Brain microvascular endothelial cell (primary cell): ENCODE measurements at places on chromosomes 5 and 9.
A peak's percentile ranks its signal among the peaks of the same experiment; 100 is the strongest.

- DNase-seq, result no peak
These were observed 106.2 kb downstream of the MAST4 start for GRCh38 chr5:66702426-66702825.

- peak; percentile 27 for DNase-seq
These were observed 1.3 kb downstream of the ATP6V1G1 start for GRCh38 chr9:114588651-114589526.

- DNase-seq, result no peak
These were observed 6.5 kb upstream of the FAM163B start for GRCh38 chr9:133615606-133616188.

- no peak for DNase-seq
These were observed 532.8 kb upstream of the KLF4 start for GRCh38 chr9:108022246-108022935.

DNA sequence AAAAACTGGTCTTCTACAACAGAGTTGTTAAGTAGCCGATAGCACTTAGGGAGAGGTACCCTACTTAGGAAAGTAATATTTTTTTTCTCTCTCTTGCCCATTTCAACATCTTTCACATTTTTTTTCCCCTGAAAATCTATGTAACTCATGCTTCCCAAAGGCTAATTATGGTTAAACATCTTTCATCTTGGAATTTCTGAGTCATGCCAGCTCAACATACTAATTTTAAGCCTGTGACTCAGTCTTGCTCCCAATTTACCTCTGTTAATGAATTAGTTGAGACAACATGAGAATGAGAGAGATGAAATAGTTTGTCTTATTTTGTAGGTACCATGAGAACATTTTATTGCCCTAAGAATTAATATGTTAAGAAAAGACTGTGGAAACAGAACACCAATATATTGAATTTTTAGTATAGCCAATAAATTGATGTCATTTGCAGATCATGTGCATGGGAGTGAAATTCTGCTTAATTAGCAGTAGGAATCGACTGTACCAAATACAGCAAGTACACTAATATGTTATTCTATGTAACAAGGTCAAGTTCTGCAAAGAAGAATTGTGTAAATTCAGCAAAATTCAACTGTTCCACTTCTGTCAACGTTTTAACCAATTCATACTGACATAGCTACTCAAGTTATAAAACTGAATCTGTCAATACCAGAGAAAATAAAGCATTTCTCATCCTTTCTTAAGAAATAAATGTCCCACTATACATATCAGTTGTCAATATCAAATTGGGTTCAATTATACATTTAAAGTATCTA is 550.0 kb downstream of the PTPRD start:
- DNase-seq, result no peak

DNA sequence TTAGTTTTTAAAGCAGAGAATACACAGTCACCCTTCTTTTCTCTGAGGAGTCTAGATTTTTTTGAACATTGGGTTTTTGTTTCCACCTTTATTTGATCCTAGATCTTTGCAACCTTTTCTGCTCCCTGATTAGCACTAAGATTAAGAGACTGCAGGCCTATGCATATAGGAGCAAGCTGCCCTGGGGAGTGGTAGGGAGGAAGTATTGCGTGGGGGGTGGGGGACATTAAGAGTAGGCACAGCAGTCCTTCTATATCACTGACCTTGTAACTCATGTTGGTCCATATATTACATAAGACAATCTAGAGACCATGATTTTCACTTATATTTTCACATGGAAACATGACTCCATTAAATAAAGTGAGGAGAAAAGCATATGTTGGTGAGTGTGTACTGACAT is 149.1 kb downstream of the ADGRV1 start:
- no peak for DNase-seq

GRCh38 chr9:126015424-126015823 is 268.3 kb downstream of the PBX3 start:
- DNase-seq, result no peak

- no peak for DNase-seq
These were observed 20.2 kb downstream of the ARRDC3 start for GRCh38 chr5:91362935-91363334.

GRCh38 chr5:113230711-113231652 is 203.8 kb downstream of the TSSK1B start:
- peak; percentile 41 for DNase-seq

DNA sequence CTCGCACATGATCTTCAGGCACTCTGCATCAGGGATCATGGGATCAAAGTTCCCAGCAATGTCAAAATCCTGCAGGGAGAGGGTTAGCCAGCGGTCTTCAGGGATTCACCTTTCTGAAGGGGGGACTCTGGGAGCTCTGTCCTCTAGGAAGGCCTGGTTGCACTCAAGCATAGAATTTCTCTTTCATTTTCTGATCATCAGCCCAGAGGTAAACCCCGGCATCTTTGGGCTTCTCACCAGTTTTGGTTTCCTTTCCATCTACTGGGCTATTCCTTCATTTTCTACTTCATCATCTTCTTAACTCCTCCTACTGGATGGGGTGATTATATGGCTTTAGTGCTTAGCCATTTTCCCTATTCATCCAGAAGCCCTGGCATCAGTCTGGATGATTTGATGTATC is 4.6 kb upstream of the DND1 start:
- no peak for DNase-seq

DNA sequence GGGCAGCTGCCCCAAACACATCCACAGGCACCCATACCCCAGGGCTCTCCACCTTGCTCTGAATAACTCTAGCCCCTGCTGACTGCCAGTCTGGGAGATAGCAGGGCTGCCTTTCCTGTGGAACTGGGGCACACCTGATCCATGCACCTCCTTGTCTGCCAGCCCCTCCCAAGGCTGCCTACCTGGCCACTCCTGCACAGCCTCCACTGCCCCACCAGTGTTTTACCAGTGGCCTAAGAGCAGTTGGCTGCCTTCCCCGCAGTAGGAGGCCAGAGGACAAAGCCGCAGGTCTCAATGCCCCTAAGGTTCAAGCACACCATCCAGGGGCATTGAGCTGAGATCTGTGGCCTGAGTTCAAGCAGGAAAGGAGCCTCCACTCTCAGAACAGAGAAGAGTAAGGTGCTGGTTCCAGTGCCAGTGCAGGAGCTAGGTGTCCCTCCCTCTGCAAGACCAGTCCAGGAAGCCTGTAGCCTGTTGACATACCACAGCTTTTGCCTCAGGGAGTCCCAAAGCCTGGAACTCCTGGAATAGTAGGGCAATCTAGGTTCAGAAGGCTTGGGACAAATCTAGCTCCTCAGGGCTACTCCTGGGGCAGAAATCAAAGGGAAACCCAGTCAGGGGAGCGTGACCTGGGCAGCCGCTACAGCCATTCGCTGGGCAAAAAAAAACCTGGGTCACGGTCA is 514.5 kb upstream of the PTGER4 start:
- DNase-seq, result no peak

GRCh38 chr5:141902015-141902814 is 21.5 kb upstream of the DELE1 start:
- DNase-seq, result no peak

GRCh38 chr5:154321546-154321945 is 124.3 kb upstream of the SAP30L start:
- no peak for DNase-seq

GRCh38 chr9:121363622-121363961 is 6.5 kb downstream of the STOM start:
- no peak for DNase-seq

GRCh38 chr5:56512313-56512996 is 279.3 kb upstream of the ANKRD55 start:
- DNase-seq, result no peak

- no peak for DNase-seq
These were observed 18.0 kb downstream of the AQP3 start for GRCh38 chr9:33429256-33429985.

GRCh38 chr5:168415401-168415800 is 70.9 kb upstream of the RARS1 start:
- DNase-seq, result no peak

GRCh38 chr5:389197-389821 is 53.7 kb upstream of the EXOC3 start:
- no peak for DNase-seq

GRCh38 chr9:5764130-5764868 is 68.6 kb downstream of the ERMP1 start:
- no peak for DNase-seq

DNA sequence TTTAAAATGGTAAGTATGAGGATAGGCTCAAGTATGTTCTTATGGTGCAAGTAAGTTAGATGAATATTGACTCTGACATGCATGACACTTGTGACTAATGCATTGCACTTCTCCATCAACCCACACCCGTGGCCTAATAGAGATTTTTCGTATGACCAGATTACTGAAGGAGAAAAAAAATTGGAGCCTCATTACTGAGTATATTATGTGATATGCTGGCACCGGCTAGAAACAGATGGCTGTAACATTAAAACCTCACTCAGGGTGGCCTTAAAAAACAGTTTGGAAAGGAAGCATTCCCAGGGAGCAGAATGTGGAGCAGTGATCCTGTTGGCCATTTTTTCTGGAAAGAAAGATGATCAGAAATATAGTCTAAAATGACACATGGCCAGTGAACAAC is 766.4 kb downstream of the PRELID2 start:
- no peak for DNase-seq

GRCh38 chr5:133240425-133241091 is 188.7 kb downstream of the HSPA4 start:
- peak; percentile 99 for DNase-seq

DNA sequence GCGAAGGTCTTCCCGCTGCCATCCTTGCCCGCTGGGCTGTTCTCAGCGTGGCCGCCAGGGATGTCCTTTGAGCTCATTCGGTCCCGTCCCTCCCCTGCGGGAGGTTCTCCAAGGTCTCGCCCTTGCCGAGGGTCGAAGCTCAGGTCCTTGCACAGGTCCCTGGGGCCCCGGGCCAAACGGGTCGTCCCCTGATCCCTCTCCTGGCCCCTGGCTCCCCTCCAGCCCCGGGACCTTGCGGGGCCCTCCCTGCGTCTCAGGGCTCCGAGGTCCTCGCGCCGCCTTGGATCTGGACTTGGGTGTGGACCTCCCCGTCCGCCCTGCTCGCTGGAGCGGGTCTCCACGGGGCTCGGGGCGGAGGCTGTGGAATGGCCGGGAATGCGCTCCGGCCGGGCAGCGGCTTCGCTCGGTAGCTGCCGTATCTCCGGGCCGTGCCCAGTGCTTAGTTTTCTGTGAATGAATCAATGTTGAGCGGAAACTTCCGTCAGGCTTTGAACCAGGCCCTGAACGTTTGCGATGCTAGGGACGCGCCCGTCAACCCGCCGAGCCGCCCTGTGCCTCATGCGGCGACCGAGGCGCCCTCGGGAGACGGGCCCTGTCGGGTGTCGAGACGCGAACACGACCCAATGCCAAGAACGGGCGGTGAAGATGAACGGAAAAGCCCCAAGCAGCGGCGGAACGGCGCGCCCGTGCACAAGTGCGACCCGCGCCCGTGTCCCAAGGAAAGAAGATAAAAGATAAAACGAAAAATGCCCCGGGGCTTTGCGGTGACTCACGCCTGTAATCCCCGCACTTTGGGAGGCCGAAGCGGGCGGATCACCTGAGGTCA is 780 bp downstream of the RNU6ATAC start:
- no peak for DNase-seq

GRCh38 chr9:4380406-4380805 is 80.5 kb upstream of the GLIS3 start:
- DNase-seq, result no peak

DNA sequence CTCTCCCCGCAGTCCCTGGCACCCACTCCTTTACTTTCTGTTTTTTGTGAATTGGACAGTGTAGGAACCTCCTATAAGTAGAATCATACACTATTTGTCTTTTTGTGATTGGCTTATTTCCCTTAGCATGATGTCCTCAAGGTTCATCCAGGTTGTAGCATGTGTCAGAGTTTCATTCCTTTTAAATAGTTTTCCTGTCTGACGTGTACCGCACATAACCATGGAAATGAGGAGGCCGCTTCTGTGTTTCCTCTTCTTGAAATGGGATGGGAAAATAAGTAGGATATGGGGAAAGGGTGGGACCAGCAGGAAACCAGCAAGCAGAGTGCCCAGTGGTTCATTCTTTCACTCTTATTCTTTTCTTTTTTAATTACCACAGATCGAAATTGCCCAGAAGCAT is 72.6 kb upstream of the ENTREP1 start:
- DNase-seq, result no peak

- DNase-seq, result no peak
These were observed 1.9 kb upstream of the GPBP1 start for GRCh38 chr5:57171816-57172465.

- no peak for DNase-seq
These were observed 379.8 kb downstream of the TRIM36 start for GRCh38 chr5:114789773-114790402.

DNA sequence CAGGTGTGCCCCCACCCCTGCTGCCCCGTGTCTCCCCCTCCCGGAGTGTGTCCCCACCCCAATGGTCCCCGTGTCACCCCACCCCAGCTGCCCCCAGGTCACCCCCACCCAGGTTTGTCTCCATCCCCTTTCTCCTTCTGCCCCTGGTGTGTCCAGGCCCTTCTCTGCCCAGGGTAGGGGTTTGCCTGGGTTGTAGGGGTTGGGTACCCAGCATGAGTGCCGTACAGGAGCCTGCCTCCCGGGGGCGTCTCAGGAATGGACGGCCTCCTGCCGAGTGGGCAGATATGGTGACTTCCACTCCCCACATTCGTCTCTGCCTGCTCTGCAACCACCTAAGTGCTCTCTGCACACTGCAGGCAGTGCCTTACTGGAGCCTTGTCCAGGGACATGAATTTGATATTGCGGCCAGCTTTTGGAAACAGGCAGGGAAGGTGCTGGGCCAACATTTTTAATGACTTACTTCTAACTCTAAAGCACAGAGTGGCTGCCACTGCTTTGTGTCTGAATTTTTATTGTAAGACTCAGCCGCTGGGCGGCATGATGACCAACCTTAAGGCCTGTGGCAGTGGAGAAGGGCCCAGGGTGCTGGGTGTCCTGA is 6.7 kb downstream of the LRRC14B start:
- DNase-seq, result no peak

- no peak for DNase-seq
These were observed 4.9 kb downstream of the GARNL3 start for GRCh38 chr9:127269449-127269848.

DNA sequence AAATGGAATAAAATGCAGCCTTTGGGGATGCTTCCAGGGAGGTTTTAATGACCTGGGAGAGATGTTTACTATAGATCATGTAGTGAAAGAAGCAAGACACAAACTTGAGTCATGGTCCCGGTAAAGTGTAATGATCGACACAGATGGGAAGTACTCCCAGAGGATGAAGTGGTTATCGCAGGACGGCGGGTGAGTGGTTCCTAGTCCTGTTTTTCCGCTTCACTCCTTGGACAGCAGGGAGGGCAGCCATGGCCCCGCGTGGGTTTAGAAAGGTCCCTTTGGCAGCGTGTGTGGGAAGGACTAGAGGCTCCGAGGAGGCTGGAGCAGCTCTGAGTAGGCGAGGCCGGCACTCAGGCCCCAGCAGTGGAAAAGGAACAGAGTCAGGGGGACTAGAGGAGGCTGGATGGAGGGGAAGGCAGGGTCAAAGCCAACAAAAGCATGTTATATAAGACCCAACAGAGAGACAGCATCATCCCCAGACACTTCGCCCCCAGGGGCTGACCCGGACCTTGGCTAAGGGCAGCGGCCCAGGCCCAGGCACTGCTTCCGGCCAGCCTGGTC is 49.2 kb upstream of the STXBP1 start:
- DNase-seq, result peak; percentile 70

GRCh38 chr9:34644766-34645314 is 1.6 kb upstream of the GALT start:
- DNase-seq, result no peak

GRCh38 chr9:90960941-90961340 is 159.3 kb downstream of the SYK start:
- no peak for DNase-seq
